ENCODE measurements at places on chromosomes 6 and 20. TPM values are rescaled to one million over a fixed set of nuclear protein-coding genes. Genes with fewer than 3 reads are reported as not detected.

Gene FKBP1A
- 513 TPM for total RNA-seq

Gene SLC17A4
- not detected for total RNA-seq

Gene GSTA2
- not detected for total RNA-seq

Gene APCDD1L
- 0.06 TPM for total RNA-seq

Gene OPRL1
- total RNA-seq = 1.5 TPM

Gene SCUBE3
- total RNA-seq = 0.05 TPM

Gene NOX3
- total RNA-seq = not detected

Gene TRIM40
- not detected for total RNA-seq

Gene COL21A1
- total RNA-seq = 0.84 TPM

Gene NCOA5
- total RNA-seq = 22.3 TPM

Gene ARFGEF2
- total RNA-seq = 15.9 TPM

Gene PLTP
- 1.6 TPM for total RNA-seq

Gene ZC3H12D
- total RNA-seq = 0.01 TPM

Gene FAM83D
- 70.7 TPM for total RNA-seq

Gene SLC22A16
- total RNA-seq = not detected

Gene CTAGE9
- total RNA-seq = not detected

Gene F13A1
- total RNA-seq = not detected

Gene RNGTT
- total RNA-seq = 6.7 TPM

Gene SRMS
- 0.25 TPM for total RNA-seq

Measured in A549 treated with AZD2906 at 1 μM for 4 hours (cell line).